ENCODE measurements at places on chromosomes 1 and 21.

DNA sequence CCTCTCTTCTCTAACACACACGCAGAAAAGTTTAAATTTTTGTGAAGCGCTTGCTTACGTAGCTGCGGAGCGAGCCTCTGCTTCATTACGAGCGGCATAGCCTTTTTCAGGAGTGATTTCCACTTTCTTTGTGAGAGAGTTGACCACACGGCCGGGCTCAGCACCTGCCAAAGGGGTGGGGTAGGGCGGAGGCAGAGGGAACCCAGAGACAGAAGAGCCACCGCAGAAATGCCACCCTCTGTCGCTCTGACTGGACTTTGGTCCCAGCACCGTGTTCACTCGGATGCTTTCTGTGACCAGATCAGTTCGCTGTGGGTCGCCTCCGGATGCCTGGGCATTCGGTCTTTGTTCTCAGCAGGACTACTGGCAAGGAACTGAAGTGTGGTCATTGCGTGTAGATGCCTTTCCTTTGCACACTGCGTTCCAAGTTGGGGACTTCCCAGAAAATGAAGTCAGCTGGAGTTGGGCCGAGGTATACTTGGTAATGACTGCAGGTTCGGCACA is 883 bp downstream of the CHODL start:
- no peak for DNase-seq

- no peak for DNase-seq
These were observed 41.5 kb upstream of the HAO2 start for GRCh38 chr1:119327094-119327449.

GRCh38 chr1:151472856-151473731 is 13.8 kb upstream of the POGZ start:
- peak; percentile 23 for DNase-seq

- DNase-seq, result no peak
These were observed 18.5 kb upstream of the SLC1A7 start for GRCh38 chr1:53160924-53161378.

GRCh38 chr1:33517596-33518250 is 45.3 kb downstream of the ZSCAN20 start:
- no peak for DNase-seq

- no peak for DNase-seq
These were observed 21.3 kb downstream of the HMGCS2 start for GRCh38 chr1:119747451-119747850.

DNA sequence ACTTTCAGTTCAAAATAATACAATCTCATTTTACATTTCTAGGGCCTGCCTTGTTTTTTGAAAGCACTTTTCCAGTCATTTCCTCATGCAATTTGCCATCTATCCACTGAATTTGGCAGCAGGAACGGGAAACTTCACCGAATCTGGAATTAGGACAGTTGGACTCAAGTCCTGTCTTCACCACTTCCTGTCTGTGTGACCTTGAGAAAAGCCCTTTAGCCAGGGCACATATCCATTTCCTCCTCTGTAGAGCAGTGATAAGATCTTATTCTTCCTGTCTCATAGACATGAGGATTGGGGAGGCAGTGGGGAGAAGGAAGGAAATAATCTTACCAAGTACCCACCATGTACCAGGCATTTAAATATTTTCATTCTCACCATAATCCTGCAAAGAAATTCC is 12.0 kb downstream of the VAV3 start:
- no peak for DNase-seq

GRCh38 chr1:9593492-9594465 is 5.1 kb downstream of the TMEM201 start:
- peak; percentile 29 for DNase-seq

GRCh38 chr1:212225871-212226302 is 59.3 kb upstream of the PPP2R5A start:
- no peak for DNase-seq

- no peak for DNase-seq
These were observed 227.2 kb downstream of the SLC45A1 start for GRCh38 chr1:8545078-8545477.

DNA sequence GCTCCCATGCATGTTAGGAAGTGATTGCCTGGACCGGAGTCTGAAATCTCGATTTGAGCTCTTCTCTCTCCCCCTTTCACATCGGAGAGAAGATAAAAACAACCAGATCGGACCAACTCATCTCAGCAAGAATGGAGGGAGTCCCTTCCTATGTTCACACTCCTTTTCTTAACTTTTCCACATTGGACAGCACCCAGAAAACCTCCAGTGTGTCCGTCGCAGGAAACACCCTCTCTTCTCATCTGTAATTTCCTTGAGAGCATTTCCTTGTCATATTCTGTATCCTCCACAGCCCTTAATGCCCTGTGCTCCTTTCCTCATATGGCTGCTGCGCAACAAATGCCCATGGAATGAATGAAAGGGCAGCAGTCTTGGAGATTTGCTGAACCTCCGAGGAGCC is 1.5 kb upstream of the TDRD10 start:
- DNase-seq, result no peak

DNA sequence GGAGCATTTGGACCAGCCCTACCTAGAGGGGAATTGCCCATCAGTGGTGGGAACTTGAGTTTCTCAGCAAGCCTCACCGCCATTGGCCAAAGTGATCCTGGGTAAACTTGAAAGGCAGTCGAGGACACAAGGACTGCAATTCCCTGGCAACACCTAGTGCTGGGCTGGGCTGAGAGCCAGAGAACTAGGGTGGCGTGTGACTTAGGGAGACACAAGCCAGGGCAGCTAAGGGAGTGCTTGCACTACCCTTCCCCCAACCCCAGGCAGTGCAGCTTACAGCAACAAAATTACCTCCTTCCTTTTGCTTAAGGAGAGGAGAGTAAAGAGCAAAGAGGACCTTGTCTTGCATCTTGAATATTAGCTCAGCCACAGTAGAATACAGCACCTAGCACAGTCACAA is 176.9 kb upstream of the PRMT6 start:
- no peak for DNase-seq

DNA sequence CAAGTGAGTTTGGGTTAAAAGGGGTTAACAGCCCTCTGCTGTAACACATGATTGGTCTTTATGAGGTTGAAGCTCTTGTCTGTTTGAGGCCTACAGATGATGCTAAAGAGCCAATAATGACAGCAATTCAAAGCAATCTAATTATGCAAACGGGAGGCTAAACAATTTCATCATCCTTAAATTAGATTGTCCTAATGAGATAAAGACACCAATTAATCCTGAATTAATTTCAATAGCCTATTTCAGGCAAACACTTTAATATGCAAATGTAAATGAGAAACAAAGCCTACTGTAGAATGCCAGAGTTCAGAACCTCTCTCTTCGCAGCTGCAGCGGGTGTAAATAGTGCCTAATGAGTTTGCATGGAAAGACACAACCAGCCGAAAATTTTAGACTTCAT is 504.7 kb upstream of the PBX1 start:
- DNase-seq, result no peak

GRCh38 chr1:40653851-40654537 is 11.5 kb downstream of the RIMS3 start:
- no peak for DNase-seq

DNA sequence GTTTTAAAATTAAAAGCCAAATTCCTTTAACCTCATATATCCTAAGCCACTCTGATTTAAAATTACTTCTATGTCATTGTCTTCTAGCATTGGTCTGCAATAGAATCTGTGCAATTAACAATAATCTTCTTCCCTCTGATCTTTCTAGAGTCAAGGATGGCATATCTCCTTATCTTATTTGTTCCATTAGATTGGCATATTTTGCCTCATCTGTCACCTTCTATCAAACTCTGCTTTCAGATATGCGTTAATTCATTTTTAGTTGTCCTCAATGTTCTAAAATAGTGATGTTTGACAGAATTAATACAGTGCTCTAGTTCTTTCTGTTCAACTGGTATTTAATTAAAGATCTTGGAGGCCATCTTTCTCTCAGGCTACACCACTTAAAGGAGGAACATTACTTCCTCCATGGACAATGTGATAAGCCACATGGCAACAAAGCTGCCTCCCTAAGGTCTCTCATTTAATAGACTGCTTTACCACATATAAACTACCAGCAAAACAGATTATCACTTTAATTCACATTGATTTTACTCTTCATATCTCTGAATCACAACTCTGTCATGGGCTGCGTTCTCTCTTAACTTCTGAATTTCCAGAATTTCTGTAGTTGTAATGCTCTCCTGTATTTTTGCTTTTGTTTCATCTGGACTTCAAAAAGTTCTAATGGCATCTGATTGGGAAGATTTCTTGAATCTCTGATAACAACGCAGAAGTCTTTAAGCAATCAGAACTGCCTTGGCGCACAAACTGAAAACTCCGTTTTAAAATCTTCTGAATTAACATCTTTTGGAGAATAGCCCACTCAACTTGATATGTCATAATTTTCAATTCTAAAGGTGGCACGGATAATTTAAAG is 2.8 kb downstream of the NRIP1 start:
- no peak for DNase-seq

GRCh38 chr1:100597061-100597741 is 59.3 kb downstream of the GPR88 start:
- no peak for DNase-seq

DNA sequence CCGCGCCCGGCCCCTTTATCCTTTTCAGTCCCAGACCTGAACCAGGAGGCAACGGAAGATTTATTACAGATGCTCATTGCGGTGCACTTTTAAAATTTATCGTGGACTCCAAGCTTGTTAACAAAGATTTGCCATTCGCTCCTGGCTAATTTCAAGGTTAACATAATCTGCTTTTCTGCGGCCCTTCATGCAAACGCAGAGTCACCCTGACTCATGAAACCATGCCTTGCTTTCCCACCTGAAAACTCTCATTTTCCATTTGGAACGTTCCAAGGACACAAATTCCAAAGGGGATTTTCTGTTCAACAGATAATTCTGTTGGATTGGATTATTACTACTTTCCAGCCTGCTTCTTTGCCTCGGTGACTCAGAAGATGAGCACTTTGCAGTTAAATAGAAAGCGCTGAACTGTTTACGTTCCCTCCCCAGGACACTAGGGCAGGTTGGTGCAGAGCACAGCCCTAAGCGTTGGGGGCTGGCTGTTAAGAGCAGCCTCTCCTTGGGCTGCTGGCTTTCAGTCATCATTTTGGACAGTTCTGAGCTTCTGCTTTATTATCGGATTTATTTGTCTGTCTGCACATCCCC is 51.1 kb downstream of the CD247 start:
- DNase-seq, result no peak

DNA sequence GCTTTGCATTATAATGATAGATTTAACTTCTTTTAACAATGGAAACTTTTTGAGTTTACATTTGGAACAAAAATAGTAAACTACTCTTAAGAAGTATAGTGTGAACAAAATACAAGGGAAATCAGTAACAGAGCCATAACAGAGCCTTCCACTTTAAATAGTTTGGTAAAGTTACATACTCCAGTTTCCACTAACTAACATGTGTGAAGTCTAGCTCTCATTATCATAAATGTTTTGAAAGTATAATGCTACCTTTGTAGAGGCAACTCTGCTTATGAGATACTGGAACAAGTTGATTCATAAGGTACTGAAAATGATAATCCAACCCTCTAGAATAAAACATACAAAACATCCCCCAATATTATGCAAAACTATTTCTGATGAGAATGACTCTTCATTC is 1155.1 kb upstream of the ADGRL2 start:
- DNase-seq, result no peak
